ENCODE measurements at places on chromosomes 4 and X.

DNA sequence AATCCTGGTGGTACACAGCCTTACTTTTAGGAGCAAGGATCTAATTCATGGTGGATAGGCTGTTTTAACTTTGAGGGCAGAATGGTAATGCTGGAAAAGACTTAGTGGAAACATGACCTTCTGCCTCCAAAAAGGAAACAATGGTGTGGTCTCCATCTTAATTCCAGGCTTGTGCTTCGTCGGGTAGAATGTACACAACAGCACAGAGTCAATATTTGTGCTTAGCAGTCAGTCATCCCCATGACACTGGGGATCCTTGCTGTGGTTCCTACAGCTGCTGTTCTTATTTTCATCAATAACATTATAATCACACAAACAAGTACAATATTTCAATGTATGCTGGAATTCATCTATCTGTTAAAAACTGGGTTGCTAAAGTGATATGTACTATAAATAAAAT is 104.4 kb downstream of the HHIP start:
- no peak for DNase-seq

DNA sequence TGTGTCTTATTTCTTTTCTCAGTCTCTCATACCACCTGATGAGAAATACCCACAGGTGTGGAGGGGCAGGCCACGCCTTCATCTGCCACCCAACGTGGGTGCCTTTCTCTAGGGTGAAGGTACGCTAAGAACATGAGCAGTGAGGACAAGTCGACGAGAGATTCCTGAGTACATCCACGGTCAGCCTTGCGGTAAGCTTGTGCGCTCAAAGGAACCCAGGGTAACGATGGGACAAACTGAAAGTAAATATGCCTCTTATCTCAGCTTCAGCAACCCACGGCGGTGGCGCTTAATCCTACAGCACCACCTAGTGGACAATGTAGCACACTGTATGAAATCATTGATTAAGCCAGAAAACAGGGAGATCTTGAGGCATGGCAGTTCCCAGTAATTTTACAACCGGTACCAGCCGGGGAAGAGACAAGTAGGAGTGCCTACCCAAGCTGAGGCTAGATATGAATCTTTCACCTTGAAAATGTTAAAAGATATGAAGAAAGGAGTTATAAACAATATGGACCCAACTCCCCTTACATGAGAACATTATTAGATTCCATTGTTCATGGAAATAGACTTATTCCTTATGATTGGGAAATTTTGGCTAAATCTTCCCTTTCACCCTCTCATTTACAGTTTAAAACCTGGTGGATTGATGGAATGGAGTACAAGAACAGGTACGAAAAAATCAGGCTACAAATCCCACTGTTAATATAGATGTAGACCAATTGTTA is 63.0 kb downstream of the ZNF732 start:
- peak; percentile 12 for DNase-seq

DNA sequence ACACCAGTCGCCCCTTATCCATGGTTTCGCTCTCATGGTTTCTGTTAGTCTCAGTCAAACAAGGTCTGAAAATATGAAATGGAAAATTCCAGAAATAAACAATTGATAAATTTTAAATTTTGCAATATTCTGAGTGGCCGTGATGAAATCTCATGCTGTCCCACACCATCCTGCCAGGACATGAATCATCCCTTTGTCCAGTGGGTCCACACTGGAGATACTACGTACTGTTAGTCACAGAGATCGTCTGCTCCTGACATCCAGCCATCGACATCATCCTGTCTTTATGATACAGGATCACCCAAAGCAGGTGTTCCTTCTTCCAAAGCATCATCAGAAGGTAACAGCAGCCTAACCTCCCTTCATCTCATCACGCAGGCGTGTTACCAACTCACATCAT is 76.5 kb upstream of the MSX1 start:
- peak; percentile 38 for DNase-seq

GRCh38 chrX:88830111-88830510 is 83.1 kb downstream of the CPXCR1 start:
- DNase-seq, result no peak

DNA sequence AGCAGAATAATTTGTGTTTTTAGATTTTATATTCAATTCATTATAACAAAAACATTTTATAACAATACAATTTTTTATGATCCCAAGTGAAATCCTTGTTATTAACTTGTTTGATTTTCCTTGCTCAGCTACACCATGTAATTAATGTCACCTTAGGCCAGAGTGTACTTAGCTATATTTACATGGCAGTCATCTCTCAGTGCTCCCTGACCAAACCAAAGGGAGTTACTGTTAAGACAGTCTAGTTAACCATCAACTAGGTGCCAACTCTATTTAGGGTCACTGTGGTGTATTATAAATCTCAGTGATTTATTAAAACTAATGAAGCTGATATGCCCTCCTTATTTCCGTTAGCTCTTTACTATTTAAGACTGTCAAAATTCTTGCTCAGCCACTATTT is 44.4 kb downstream of the CCDC158 start:
- DNase-seq, result no peak

DNA sequence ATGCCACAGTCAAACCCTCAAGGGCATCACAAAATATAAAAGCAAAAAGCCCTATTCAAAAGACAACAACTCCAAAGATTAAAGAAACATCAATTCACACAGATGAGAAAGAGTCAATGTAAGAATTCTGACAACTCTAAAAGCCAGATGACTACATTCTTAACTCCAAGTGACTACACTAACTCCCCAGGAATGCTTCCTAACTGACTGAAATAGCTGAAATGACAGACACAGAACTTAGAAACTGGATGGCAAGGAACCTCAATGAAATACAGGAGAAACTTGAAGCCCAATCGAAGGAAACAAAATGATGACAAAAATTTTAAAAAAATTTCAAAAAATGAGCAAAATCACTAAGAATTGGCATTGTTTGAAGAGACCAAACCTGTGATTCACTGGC is 1047.6 kb upstream of the PCDH10 start:
- peak; percentile 70 for DNase-seq

DNA sequence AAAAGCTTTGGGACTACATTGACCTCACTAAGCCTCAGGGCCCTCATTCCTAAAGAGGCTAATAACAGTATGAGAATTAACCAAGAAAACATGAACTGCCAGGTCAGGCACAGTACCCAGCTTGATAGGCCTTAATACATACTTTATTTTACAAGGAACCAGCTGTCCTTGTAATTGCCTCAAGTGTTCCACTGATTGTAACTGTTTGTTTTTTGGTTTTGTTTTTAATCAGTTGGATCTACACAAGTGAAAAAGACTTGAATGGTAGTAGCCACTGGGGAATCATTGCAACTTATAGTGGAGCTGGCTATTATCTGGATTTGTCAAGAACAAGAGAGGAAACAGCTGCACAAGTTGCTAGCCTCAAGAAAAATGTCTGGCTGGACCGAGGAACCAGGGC is 35.6 kb downstream of the PKD2 start:
- DNase-seq, result no peak

All from fibroblast of skin of scalp (primary cell).